ENCODE measurements at places on chromosomes 5 and 9. TPM values are rescaled to one million over a fixed set of nuclear protein-coding genes. Genes with fewer than 3 reads are reported as not detected.

DNA sequence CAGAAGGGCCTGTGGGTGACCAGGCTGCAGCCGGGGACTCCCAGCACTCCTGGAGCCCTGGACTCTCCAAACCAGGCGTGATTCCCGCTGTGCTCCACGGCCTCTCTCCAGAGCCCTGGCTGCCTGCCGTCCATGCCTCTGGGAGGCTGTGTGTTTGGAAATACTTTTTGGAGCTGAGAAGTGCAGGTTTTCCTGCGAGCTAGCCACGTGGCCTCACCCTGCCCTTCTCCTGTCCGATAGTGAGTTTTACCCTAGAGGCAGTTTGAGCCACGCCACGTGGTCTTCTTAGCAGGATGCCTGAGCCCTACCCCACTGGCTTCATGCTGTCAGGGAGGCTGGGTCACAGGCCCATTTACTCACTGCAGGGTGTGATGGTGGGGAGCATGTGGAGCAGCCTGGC, 71.3 kb downstream of the COL5A1 start:
- no peak overlapping the region for H3K27ac ChIP-seq
- DNase-seq = no peak
- no peaks in the 10 kb centered on the region for H3K36me3 ChIP-seq
- H3K4me3 ChIP-seq = no peak overlapping the region
- no peaks in the 10 kb centered on the region for H3K4me1 ChIP-seq
- H3K27me3 ChIP-seq = peaks cover 32% of the 10 kb centered on the region

The MAP1B gene
- 163 TPM for total RNA-seq

GRCh38 chr9:34554211-34555001, 31.6 kb upstream of the ENHO start:
- no peak overlapping the region for H3K4me3 ChIP-seq
- H3K27me3 ChIP-seq = peaks cover 52% of the 10 kb centered on the region
- H3K36me3 ChIP-seq = no peaks in the 10 kb centered on the region
- H3K27ac ChIP-seq = no peak overlapping the region

- H3K4me3 ChIP-seq = no peak overlapping the region
- H3K27ac ChIP-seq = no peak overlapping the region
- H3K4me1 ChIP-seq = no peaks in the 10 kb centered on the region
- DNase-seq = no peak
Measured at GRCh38 chr9:2992427-2992826, 148.5 kb upstream of the PUM3 start.

The PTGDS gene
- 1.7 TPM for total RNA-seq

The NME5 gene
- total RNA-seq = 1.9 TPM

DNA sequence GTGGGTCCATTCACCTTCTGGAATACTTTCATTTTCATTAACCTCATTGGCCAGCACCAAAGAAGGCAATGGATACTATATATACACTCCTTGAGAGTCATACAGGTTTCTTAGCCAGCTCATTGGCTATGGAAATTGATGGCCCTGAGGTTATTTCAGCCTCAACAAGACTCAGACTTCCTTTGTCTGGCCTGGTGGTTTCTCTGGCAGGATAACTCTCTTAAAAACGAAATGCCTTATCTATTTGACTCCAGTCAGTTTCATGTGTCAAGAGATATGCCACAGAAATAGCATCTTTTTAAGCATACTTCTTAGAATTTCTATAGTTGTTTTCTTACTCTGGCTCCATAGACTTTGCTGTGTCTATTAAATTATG, 28.9 kb downstream of the CDH9 start:
- H3K36me3 ChIP-seq = no peaks in the 10 kb centered on the region
- H3K27ac ChIP-seq = no peak overlapping the region
- no peaks in the 10 kb centered on the region for H3K4me1 ChIP-seq
- no peaks in the 10 kb centered on the region for H3K27me3 ChIP-seq
- DNase-seq = no peak

The GTF2H2C gene
- total RNA-seq = 16.9 TPM

The UAP1L1 gene
- total RNA-seq = 14.7 TPM

The PCDHAC1 gene
- 0.90 TPM for total RNA-seq

DNA sequence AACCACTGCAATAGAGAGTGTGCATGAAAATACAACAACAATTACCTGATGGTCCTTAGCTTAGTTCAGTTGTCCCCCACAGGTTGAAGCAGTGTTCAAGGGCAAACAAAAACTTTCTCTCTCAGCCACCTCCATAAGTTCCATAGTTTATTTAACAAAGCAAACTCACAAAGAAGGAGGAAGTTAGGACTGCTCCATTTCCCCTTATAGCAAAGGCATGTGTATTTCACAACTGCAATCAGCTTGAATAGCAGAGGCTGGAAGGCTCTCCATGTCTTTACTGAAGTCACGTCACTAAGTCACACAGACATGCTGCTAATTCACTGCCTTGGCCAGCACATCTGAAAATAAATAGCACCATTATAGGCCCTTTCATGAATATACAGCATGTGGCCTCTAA, 43.3 kb downstream of the DOCK8 start:
- H3K4me3 ChIP-seq = no peak overlapping the region
- no peak for DNase-seq
- no peaks in the 10 kb centered on the region for H3K36me3 ChIP-seq
- no peak overlapping the region for H3K27ac ChIP-seq
- no peaks in the 10 kb centered on the region for H3K27me3 ChIP-seq

DNA sequence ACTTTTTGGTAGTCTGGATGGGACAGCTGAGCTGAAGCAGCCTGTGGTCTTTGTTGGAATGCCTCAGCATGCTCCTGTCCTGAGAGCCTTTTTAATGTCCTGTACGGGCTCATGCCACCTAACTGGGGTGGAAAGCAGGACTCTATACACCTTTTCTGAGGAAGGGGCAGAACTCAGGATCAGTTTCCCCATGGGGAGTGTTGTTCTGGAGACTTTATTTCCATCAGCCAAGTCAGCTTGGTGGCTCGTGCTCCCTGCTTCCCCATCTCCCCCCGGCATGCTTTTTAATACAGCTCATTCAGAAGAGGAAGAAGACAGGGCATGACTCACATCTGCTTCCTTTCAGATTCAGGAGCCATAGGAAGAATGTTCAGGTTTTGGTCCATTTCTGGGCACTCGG, 5.1 kb upstream of the SEPTIN8 start:
- no peak overlapping the region for H3K27ac ChIP-seq
- H3K4me3 ChIP-seq = no peak overlapping the region
- DNase-seq = no peak
- no peaks in the 10 kb centered on the region for H3K36me3 ChIP-seq
